ENCODE measurements at places on chromosomes 11 and 22.

- peak; percentile 76 for DNase-seq
Measured at GRCh38 chr11:73940801-73941570, 9.8 kb upstream of the DNAJB13 start.

DNA sequence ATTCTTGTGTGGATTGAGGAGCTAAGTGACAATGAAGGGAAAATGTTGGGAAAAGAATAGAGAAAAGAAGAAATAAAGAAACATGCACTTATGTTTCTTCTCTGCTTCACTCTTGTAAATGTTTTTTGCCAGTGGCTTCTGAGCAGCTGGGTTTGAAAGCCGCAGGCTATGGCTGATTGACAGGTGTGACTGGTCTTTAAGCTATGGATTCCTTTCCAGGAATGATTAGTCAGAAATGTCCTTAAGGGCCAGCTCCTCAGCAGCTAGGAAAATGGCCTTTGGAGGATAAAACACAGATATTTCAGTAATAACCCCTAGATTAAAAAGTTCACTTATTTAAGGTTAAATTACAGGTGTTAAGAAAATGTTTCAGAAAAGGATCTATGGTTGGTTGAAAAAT is 6.5 kb upstream of the USP28 start:
- DNase-seq = no peak

DNA sequence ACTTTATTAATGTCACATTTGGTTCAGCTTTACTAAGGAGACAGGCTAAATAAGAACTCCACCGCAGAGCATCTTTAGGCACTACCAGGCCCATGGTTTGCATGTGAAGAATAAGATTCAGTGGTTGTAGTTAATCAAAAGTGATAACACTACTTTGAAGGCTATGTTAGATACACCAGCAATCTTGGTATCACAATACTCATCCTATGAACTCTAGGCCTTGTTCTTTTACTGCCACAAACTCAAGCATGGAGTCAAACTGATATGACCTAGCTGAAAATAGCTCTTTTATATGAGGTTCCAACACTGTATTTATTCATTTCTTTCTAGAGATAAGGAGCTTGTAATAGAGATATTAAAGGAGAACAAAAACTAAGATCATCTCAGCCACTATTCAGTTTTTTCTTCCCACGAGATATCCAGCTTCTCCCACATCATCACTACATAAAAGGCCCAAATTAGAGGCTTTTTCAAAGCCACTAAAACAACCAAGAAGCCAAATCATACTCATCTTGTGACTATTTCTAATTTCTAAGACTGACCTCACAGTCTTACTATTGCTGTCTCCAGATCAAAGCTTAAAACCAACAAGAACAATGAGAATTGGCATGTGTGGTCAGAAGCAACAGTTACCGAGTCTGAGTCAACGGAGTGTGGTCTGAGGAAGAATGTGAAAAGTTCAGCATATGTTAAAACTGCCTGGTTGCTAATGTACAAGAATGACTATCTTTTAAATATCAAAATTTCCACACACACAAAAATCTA is 25.1 kb upstream of the GUCY1A2 start:
- DNase-seq = no peak

DNA sequence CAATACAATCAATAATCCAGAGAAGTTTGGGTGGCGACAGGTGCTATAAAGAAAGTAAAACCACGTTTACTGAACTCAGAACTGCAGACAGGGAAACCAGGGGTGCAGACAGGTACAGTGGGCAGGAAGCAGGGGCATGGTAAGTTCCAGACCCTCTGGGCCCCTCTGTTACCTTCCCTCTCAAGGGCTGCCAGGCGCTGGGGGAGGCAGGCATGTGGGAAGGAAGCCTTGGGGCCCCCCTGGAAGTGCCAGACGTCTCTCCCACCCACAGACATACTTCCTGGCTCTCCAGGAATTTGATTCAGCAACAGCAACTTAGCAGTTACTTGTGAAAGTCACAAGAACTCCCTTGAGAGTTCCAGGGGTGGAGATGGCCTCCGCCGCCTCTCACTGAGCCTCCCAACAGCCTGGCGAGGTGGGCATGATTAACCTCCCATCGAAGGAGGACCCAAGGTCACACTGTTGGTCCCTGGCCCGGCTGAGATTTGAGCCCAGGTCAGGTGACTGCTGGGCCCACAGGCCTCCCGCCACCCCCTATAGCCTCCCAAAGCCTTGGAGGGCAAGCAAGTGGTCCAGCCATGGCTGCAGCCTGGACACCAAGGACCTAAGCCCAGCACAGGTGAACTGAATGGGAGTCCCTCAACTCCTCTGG is 14.1 kb upstream of the TSKU start:
- DNase-seq = no peak

GRCh38 chr11:10412266-10412665 is 42.8 kb upstream of the AMPD3 start:
- DNase-seq = no peak

- peak; percentile 58 for DNase-seq
Measured at GRCh38 chr11:125398994-125399640, 96.9 kb downstream of the FEZ1 start.

DNA sequence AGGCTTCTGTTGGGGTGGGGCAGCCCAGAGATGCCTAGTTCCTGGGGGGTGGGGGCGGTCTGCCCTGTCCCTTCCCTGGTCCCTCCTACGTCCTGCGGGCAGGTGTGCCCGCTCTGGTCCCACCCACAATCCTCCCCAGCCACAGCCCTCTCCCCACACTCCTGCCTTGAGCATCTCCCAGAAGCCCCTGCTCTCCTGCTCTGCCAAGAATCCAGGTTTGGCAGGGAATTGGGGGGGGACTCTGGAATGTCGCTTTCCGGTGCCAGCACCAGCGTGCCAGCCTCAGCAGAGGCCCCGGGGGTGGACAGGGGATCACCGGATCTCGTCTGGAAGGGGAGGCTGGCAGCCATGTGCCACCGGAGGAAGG is 11.4 kb upstream of the PDGFB start:
- DNase-seq = no peak

DNA sequence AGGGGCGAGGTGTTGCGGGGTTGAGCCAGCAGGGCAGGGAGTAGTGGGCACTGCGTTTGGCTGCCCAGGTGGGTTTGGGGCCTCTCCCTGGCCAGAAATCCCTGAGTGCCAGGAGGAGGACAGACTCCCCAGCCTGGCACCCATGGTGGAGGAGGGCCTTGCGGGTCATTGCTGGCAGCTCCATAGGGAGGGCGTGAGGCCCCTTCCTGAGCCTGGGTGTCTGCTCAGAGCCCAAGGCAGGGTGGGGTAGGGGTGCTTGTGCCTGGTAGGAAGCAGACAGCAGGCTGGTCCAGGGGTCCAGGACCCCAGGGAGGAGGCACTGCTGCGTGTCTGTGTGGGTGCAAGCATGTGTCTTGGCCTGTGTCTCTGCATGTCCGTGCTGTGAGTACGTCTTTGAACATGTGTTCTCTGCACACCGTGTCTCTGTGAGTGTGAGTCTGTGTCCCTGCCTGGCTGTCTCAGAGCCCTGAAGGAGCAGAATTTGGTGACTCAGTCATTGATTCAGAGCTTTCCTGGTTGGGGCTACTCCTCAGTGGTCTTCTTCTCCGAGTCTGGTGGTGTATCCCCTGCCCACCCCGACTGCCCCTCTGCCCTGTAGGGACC is 3.9 kb downstream of the TSPAN4 start:
- DNase-seq = no peak

DNA sequence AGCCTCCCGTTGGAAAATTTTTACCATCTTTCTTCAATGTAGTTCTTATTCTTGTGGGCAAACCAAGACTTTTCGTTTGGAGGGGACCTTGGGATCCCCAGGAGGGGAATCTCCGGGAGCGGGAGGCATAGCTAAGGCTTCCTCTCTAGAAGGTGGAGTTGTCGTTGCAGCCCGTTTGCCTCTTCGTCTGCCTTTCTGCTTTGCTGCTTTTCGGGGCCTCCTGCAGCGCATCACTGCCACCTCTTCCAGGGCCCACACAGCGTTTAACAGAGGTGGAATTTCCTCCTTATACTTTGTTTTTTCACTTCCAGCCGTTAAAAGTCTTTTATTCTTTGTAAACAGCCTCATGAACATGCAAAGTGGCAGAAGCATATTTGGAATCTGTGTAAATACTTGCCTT is 3.5 kb upstream of the IFITM3 start:
- DNase-seq = no peak

GRCh38 chr11:67561971-67562619 is 21.5 kb upstream of the GSTP1 start:
- DNase-seq = no peak

DNA sequence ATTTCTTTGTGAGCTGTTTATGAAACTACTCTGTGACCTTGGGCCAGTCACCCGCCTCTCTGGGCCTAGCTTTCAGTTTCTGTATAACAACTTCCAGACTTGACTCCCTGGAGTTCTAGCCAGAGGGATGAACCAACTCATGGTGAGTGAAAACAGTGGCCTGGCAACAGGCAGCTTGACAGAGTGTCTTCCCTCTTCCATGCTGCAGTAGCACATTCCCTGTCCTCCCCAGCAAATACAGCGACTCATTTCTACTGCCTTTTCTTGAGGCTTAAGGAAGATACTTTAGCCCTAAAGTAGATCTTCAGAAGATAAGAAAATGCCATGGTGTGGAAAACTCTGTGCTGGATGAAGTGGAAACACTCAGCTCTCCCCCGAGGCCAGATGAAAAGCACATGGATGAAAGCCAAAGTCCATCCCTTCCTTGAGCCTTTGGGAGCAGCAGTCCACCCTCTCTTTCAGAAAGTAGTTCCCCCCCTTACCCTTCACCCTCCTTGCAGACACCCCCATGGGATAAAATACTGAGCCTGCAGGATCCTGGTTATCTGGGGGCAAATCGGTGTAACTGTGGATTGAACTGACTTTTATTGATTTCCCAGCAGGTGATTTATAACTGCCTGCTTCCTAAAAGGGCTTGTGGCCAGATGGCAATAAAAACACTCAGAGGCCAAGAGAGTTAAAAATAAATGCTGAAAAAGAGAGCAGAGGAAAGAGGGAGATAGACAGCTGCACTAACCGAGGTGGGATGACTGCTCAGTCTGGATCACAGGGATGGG is 24.1 kb downstream of the IRAG1 start:
- peak; percentile 10 for DNase-seq

DNA sequence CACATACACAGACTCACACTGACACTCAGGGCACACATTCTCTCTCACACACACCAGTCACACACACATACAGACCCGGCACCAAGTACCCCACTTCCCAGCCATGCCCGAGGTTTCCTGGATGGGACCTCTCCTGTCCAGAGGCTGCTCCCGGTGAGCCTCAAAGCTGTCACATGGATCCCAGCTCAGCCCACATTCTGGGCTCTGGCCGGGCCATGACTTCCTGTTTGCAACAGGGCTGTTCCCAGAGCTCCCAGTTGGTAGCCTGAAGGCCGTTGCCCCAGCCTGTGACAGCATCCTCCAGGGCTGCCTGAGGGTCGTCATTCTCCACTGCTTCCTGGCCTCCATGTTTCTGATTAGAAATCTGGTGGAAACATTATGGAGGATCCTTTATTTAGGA is 14.6 kb upstream of the CYP2D6 start:
- DNase-seq = no peak

- DNase-seq = no peak
Measured at GRCh38 chr11:57491371-57492061, 24.0 kb downstream of the SLC43A1 start.

- DNase-seq = no peak
Measured at GRCh38 chr11:37076866-37077265, 478.8 kb upstream of the RAG2 start.

DNA sequence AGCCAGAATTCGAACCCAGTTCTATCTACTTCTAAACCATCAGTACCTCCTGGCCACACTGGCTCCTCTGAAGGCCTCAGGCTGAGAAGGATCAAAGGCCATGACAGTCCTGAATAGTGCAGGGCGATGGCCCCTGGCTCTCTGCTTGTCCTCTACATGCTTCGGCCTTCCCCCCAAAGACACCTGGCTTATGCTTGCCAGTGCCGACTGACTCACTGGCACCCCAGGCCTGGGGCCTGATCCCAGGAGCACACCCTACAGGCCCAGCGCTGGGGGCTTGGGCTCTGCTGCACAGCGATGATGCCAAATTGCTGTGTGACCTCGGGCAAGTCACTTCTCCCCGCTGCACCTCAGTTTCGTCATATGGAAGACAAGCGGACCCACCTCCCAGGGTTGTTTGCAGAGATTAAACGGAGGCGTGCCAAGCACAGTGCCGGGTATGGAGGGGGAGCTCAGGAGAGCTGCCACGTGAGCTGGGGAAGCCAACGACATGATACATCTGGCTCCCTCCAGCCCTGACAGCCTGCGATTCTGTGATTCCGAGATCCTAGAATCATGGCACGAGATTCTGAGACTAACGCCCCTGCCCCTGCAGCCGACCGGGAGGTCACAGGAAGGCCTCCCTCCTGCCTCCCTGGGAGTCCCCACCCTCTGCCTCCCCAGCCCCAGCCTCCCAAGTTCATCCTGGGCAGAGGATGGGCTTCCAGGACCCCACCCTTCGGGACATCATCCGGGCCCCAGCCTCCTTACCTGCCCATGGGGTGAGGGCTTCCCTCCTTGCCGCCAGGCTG is 1.0 kb downstream of the SSTR3 start:
- DNase-seq = no peak

- DNase-seq = no peak
Measured at GRCh38 chr11:73145986-73146575, 4.0 kb upstream of the FCHSD2 start.

DNA sequence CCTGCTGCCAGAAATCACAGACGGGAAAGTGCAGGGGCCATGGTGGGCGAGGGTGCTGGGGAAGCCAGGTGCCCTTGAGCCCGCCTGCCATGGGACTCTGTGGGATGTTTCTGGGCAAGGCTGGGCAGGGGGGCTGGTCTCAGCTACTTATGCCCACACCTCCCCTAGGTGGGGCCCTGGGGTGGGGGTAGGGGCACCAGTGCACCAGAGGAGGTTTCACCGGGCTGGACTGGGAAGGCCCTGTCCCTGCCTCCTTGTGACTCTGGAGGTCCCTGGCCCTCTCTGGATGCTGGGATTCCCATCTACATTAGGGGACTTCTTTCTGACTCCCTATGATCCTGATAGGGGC is 75.2 kb upstream of the WNT11 start:
- DNase-seq = no peak

DNA sequence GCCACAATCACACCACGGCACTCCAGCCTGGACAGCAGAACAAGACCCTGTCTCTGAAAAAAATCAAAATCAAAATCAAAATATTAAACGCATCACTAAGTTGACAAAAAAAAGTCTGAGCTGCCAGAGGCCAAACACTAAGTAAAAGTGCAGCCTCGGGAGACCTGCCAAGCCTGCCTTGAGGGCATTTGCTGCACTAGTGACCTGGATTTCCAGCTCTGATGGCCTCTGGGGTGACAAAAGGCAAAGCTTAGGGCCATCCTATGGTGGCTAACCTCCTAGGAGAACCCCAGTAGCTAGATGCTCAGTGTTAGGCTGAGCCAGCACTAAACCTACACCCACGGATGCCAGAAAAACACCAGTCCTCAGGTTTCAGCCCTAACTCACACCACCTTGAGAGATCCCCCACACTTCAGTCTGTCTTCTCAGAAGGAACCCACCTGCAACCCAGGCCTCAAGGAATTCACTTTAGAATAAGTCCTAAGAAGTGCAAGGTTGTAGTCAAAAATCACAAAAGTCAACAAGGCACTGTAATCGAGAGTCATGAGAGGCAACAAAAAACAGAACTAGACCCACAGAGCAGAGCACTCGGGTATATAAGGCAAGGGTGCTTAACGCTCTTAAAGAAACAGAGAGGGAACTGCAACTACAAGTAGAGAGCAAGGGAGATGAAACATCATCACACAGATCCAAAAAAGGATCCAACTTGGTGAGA is 28.6 kb downstream of the GNB1L start:
- DNase-seq = no peak

- no peak for DNase-seq
Measured at GRCh38 chr11:96664110-96664509, 274.3 kb downstream of the JRKL start.

- no peak for DNase-seq
Measured at GRCh38 chr22:24146194-24146616, 35.1 kb upstream of the SUSD2 start.

Measured in brain (organoid and tissue), 16 donors.